Stimulated activated CD4-positive, alpha-beta T cell treated with anti-CD3 and anti-CD28 coated beads, Interleukin-1b, Interleukin-23, amount 100 ng/mL, for 24 hours (primary cell): ENCODE measurements at places on chromosomes 6 and 20.

DNA sequence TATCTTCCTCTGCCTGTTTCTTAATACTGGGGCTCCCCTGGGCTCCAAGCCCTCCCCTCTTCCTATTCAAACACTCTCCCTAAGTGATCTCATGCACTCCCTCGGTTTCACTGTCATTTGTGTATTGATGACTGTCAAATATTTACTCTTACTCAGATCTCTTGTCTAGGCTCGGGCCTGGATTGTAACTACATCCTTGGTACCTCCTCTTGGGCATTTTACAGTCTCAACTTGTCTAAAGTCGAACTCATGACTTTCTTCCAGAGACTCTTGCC is 189.4 kb upstream of the PRDM1 start:
- DNase-seq, result no peak

GRCh38 chr6:97459535-97459934 is 176.5 kb upstream of the MMS22L start:
- no peak for DNase-seq

GRCh38 chr6:40799296-40800140 is 212.4 kb upstream of the LRFN2 start:
- no peak for DNase-seq

DNA sequence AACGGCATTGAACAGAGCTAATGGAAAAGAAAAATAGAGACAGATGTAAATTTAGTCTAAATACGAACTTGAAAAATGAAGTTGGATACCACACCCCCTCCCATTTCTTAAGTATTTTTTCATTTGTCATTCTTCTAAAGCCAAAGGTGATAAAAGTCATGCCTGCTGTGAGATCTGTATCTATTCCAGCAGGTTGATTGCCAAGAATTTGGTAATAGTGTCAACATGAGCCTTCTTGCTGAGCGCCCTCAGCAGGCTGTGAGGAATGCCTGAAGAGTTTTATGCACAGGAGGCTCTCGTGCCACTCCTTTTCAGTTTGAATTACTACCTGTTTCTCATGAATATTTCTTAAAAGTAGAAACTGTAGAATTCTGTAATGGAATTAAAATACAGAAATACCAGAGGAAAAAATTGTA is 165.4 kb downstream of the QKI start:
- no peak for DNase-seq

GRCh38 chr20:5434116-5434515 is 117.4 kb upstream of the PROKR2 start:
- no peak for DNase-seq

GRCh38 chr6:133807501-133807900 is 81.4 kb upstream of the TCF21 start:
- no peak for DNase-seq

DNA sequence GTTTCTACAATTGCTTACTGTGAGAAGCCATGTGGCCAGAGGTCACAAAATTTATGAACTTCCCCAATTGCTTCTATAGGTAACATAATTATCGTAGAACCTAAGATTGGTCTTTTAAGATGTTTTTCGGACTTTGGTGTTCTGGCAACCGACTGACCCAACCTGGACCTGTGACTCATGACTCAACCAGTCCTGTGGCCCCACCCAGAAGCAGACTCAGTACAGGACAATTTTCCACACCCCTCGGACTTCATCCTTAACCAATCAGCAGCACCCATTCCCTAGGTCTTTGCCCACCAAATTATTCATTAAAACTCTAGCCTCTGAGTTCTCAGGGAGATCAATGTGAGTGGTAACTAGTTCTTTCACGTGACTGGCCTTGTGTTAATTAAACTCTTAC is 26.4 kb upstream of the AKAP12 start:
- no peak for DNase-seq

GRCh38 chr20:63280929-63281545 is 8.4 kb downstream of the ARFGAP1 start:
- DNase-seq, result no peak

DNA sequence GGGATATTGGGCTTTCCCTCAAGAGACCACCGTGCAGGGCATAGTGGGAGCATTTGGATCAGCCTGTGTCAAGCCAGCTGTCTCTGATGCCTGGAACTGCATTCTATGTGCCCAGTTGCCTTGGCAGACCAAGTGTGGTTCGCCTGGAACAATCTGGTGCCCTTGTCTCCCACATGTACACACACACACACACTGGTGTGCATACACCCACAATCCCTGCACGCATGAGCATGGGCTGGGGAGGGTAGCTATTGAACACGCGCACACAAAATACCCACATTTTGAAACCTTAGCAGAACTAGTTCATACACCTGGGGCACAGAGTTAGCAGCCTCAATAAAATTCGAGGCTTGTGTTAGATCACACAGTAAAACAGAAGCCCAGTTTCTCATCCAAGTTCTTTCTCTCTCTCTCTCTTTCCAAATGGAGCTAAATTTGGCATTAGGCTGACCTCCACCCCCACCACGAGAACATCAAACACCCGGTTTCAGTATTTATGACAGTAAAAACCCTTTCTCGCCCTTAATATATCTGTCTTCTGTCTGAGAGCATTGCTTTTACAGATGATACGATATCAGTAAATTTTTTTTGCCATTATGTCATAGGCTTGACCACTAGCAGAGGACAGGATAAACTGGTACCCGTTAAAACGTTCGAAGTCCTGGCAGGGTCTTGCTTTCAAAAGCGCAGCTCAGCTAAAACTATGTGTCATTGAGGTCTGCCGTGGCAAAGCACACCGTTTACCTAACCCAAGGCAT is 18.2 kb upstream of the NFATC2 start:
- DNase-seq, result no peak
